ENCODE measurements at places on chromosomes 16 and 17.

DNA sequence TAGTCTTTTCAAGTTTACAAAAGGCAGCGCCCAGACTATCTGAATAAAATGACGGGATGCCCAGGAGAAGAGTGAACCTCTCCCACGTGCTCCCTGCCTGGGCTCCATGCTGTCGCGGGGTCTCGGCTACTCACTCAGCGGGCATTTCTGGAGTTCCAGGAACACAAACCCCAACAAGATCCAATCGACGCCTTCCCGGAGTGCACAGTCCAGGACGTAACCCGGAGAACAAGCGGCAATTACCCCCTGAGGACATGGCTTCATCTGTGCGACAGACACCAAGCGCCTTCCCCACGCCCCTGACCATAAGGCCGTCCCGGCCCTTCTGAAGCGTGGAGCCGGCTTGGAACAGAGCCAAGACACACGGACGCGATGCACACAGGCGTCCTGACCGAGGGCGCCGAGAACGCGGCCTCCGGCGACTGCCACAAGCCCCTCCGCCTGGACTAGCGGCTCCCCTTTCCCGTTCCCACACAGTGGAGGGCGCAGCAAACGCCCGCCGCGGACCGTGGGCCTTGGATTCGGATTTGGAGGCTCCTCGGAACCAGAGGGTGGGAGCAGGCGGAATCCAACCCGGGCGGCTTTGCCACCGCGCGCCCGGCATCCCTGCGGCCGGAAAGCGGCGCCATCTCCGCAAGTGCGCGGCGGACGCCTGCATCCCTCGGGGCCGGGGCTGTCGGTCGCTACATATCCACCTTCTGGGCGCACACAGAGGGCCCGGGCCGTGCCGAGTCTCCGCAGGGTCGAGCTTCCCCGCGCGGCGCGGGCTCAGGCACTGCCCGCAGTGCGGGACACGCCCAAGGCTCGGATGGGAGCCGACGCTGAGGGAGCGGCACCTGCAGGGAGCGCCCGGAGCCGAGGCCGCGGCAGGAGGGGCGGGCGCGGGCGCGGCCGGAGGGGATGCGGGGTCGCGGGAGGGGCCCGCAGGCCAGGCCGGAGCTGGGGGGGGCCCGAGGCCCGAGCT is 725 bp downstream of the ABCA3 start:
- DNase-seq: peak; percentile 65

GRCh38 chr17:75773121-75773807 is 8.3 kb upstream of the GALK1 start:
- DNase-seq: no peak

GRCh38 chr16:29742683-29743275 is 3.0 kb downstream of the C16orf54 start:
- no peak for DNase-seq

DNA sequence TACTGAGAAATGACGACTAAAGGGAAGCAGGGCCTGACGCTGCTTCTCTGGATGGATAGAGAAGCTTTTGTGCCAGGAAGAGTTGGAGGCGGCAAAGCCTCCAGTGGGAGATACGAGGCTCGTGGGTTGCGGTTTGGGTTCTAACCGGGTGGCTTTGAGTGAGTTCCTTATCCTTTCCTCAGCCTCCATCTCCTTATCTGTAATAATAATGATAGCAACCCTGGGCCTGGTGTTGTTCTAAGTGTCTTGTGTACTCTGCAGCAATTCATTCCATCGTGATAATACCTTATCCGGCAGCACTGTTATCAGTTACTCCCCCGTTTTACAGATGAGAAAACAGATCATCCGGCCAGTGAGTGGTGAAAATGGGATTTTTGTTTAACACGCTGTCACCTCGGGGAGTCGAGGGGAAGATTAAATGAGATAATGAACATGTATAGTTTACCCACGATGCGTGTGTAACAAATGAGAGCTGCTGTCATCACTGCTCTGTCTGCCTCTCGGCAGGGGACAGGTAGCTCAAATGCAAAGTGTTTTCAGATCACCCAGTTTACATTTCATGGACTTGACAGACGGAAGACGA is 52.0 kb upstream of the LHX1 start:
- DNase-seq: no peak

GRCh38 chr16:84854759-84855158 is 35.0 kb downstream of the CRISPLD2 start:
- no peak for DNase-seq

- no peak for DNase-seq
These were observed 154.1 kb upstream of the SOX9 start for GRCh38 chr17:71966459-71967313.
